ENCODE measurements at places on chromosomes 6 and 20. TPM values are rescaled to one million over a fixed set of nuclear protein-coding genes. Genes with fewer than 3 reads are reported as not detected.

DNA sequence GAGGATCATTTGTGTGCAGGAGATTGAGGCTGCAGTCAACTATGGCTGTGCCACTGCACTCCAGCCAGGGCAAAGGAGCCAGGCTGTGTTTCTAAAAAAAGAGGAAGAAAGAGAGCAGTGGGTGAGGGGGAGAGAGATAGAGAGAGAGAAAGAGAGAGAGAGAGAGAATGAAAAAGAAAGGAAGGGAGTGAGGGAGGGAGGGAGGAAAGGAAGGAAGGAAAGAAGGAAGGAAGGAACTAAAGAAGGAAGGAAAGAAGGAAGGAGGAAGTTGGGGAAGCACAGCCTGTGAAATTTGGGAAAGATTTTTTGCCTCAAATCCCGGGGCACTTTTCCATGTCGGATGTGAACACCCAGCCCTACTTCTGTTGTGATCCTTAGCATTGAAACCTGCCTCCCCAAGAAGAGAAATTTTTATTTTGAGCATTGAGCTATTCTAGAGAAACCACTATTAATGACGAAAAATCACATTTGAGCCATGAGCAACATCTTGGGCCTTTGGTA, 57.8 kb downstream of the FOXA2 start:
- no peak overlapping the region for H3K27ac ChIP-seq
- no peaks in the 10 kb centered on the region for H3K4me1 ChIP-seq
- no peaks in the 10 kb centered on the region for H3K27me3 ChIP-seq

DNA sequence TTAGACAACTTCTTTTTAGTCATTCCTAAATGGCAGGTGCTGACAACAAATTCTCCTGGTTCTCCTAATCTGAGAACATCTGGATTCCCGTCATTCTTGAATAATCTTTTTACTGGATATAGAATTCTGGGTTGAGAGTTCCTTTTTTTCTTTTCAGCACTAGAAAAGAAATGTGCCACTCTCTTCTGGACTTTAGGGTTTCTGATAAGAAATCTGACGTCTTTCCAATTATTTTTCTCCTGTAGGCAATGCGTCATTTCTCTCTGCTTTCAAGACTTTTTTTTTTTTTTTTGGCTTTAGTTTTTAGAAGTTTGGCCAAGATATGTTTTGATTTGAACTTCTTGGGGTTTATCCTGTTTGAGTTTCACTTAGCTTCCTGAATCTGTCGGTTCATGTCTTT, 66.1 kb upstream of the RNF24 start:
- peaks cover 48% of the 10 kb centered on the region for H3K4me1 ChIP-seq
- H3K27me3 ChIP-seq = no peaks in the 10 kb centered on the region
- H3K27ac ChIP-seq = no peak overlapping the region

DNA sequence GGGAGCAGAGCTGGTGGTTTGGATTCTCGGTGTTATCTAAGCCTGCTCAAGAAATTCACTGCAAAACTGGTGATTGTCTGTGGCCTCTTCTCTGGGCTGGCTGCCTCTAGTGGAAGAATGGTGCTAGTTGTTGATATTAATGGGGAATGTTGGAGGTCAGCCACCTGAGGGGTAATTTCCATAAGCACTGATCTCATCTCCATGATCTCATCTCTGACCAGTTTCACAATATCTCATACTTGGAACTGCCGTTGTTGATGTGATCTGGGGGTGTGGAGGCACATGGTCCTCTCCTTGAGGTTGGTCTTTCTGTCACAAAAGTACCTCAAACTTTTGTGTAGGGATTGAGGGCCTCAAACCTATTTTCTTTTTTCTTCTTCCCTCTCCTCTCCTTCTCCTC, 102.6 kb downstream of the CD109 start:
- DNase-seq = no peak
- H3K27ac ChIP-seq = no peak overlapping the region
- no peaks in the 10 kb centered on the region for H3K27me3 ChIP-seq
- H3K4me1 ChIP-seq = no peaks in the 10 kb centered on the region
- no peaks in the 10 kb centered on the region for H3K36me3 ChIP-seq
- no peak overlapping the region for H3K4me3 ChIP-seq

GRCh38 chr6:56172144-56172543, 75.2 kb downstream of the COL21A1 start:
- H3K4me1 ChIP-seq = no peaks in the 10 kb centered on the region
- no peaks in the 10 kb centered on the region for H3K27me3 ChIP-seq

GRCh38 chr6:168418711-168419121, 22.3 kb upstream of the SMOC2 start:
- no peaks in the 10 kb centered on the region for H3K36me3 ChIP-seq
- DNase-seq = no peak
- H3K4me1 ChIP-seq = no peaks in the 10 kb centered on the region

GRCh38 chr20:49568278-49569151, 578 bp upstream of the PTGIS start:
- no peak overlapping the region for H3K27ac ChIP-seq
- no peak for DNase-seq
- H3K36me3 ChIP-seq = no peaks in the 10 kb centered on the region
- H3K4me1 ChIP-seq = no peaks in the 10 kb centered on the region
- peaks cover 34% of the 10 kb centered on the region for H3K27me3 ChIP-seq
- no peak overlapping the region for H3K4me3 ChIP-seq

DNA sequence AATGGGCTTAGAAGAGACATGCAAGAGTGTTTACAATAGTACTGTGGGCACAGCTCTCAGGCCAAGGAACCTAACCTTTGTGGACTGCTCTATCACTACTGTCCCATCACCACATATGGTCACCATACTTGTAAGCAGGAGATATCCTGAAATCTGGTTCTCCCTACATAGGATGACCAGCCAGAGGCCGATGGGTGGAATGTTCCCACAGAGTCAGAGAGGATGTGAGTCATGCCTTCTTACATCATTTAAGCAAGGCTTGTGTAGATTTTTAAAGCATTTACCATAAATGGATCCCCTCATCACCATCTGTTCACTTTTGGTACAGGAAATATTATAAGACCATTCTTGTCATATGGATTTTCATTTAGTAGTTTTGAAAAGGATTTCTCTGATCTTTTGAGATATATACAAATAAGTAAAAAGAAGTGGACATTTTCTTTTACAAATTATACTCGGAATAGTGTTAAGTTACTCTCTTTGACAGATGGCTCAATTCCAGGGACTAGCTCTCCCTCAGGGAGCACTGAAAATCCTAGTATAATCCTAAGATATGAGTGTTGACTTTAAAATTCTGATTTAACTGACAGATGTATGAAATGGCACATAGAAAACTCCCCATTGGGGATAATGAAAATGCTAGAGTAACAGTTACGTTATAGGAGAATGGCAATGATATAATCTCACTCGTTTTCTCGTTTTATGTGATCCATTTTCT, 6.6 kb downstream of the HTR1B start:
- H3K4me3 ChIP-seq = no peak overlapping the region
- no peak for DNase-seq
- H3K27ac ChIP-seq = no peak overlapping the region
- no peaks in the 10 kb centered on the region for H3K27me3 ChIP-seq

DNA sequence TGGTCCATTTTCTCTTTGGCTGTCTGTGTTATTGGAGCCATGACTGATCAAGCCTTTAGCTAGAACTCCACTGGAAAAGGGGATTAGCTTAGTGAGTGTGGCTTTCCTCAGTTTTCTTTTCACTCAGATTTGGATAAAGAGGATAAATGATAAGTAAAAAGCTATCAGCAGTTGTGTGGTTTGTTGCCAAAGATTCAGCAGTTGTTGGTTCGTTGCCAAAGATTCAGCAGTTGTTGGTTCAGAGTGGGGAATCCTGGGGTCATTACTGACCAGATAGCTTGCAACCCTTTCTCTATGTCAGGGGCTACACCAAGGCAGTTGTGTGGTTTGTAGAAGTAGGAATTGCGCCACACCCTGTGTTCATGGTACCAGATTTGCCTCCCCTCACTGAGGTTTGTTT, 107.7 kb upstream of the SCP2D1 start:
- no peak overlapping the region for H3K27ac ChIP-seq
- no peaks in the 10 kb centered on the region for H3K36me3 ChIP-seq
- DNase-seq = no peak

DNA sequence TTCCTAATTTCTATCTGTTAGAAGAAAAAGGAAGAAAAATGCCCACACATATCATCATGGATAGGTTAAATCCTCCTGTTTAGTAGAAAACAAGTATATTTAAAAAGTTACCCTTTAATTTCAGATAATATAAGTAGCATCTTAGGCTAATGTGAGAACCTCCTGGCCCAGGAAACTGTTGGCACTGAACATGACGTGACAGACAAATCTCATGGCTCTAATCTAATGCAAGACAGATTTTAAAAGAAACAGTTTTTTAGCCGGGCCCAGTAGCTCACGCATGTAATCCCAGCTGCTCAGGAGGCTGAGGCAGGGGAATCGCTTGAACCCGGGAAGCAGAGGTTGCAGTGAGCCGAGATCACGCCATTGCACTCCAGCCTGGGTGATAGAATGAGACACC, 22.9 kb downstream of the CYP39A1 start:
- DNase-seq = no peak
- no peak overlapping the region for H3K27ac ChIP-seq
- no peaks in the 10 kb centered on the region for H3K27me3 ChIP-seq
- peaks cover 3% of the 10 kb centered on the region for H3K4me1 ChIP-seq
- H3K36me3 ChIP-seq = no peaks in the 10 kb centered on the region

DNA sequence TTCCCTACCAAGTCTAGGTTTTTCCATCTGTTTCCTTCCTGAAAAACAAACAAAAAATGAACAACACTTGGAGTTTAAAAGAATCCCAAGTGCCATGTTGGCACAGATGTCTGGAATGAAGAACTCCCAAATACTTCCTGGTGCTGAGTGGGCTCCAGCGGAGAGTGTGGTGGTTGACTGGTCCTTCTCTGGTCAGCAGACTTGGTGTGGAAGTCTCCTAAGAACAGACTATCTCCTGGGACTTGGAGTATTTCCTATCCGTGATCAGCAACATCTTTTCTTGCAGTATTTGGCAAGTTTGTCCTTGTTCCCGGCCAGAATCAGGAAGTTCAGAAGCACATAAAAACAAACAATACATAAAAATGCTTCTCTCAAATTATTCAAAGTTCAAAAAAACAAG, 154.1 kb downstream of the MTFR2 start:
- H3K4me3 ChIP-seq = no peak overlapping the region
- no peak overlapping the region for H3K27ac ChIP-seq
- H3K36me3 ChIP-seq = no peaks in the 10 kb centered on the region
- no peaks in the 10 kb centered on the region for H3K27me3 ChIP-seq
- DNase-seq = no peak

DNA sequence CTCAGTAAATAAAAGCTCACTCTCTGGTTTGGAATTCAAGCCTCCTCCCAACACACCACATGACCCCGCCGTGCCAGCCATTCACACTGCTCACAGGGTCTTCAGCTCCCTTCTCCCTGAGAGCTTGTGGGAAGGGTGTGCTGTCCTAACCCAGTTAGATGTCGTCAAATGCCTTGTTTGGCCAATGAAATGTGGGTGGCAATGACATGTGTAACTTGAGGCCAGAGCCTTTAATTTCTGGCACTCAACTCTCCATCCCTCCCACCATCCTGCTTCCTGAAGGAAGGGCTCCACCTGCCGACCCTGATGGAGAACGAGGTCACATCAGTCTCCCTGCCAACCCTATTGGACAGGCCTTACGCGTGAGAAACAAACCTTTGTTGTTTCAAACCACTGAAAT, 224.5 kb upstream of the AGPAT4 start:
- H3K4me1 ChIP-seq = no peaks in the 10 kb centered on the region
- no peak for DNase-seq
- no peak overlapping the region for H3K4me3 ChIP-seq
- H3K36me3 ChIP-seq = no peaks in the 10 kb centered on the region

- H3K4me1 ChIP-seq = peaks cover 10% of the 10 kb centered on the region
- DNase-seq = no peak
- H3K4me3 ChIP-seq = no peak overlapping the region
- H3K36me3 ChIP-seq = peaks cover 82% of the 10 kb centered on the region
- no peak overlapping the region for H3K27ac ChIP-seq
These were observed 44.8 kb upstream of the EMILIN3 start for GRCh38 chr20:41411391-41411847.

DNA sequence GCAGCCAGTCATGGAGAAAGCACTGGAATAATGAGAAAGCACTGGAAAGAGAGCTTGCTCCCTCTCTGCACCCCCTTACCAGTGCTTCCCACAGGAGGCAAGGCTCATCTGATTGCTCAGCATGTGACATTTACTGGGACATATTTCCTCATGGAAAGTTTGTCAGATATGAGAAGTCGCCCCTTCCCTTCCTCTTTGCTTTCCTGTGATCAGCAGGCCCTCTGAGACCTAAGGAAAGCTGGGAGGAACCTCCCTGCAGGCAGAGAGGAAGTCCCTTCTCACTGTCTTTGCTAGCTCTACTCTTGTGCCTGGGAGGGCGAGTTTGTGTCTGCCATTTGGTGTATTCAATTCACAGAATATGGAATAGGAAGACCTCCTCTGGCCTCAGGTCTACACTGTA, 283.8 kb downstream of the ALDH8A1 start:
- H3K4me3 ChIP-seq = no peak overlapping the region
- no peak for DNase-seq
- H3K36me3 ChIP-seq = no peaks in the 10 kb centered on the region
- H3K4me1 ChIP-seq = no peaks in the 10 kb centered on the region

DNA sequence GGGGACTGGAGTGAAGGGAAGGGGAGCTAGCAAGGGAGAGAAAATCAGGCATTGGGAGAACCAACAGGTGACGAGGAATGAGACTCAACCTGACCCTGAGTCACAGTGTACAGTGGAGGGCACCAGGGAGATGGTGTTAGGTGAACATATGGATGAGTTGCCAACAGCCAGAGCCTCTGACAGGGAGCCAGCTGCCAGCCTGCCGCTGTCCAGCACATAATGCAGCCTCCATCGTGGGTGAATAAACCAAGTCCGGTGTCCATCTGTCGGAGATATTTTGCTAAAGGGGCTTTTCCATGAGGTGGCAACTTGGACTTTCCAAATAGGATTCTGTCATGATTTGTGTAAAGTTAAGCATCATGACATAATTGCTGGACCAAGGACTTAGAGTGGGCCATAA, 88.1 kb downstream of the CDH4 start:
- no peaks in the 10 kb centered on the region for H3K36me3 ChIP-seq
- H3K27ac ChIP-seq = no peak overlapping the region
- H3K4me3 ChIP-seq = no peak overlapping the region
- H3K27me3 ChIP-seq = no peaks in the 10 kb centered on the region
- no peaks in the 10 kb centered on the region for H3K4me1 ChIP-seq
- no peak for DNase-seq

DNA sequence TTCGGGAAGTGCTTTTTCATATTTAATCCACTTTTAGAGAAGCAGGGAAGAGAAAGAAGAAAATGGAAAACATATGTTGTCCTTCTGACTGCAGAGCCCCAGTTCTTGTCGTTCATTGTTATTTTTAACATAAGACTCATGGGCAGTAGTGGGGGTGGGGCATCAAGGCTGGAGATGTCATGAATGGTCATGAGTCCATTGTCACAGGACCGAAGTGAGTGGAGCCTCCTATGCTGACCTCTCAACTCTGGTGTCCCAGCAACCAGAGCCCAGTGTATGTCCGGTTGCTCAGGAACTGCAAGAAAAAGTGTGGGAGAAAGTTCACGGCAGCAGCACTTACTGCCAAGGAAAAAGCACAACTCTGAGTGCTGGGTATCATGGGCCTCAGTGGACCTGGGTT, 108.6 kb downstream of the BANF2 start:
- no peaks in the 10 kb centered on the region for H3K36me3 ChIP-seq
- no peak for DNase-seq
- no peaks in the 10 kb centered on the region for H3K27me3 ChIP-seq
- no peak overlapping the region for H3K27ac ChIP-seq
- H3K4me3 ChIP-seq = no peak overlapping the region
- H3K4me1 ChIP-seq = no peaks in the 10 kb centered on the region

The TMEM151B gene
- polyA plus RNA-seq = not detected

The SLC16A10 gene
- 7.7 TPM for polyA plus RNA-seq

The POM121L2 gene
- not detected for polyA plus RNA-seq

The GOPC gene
- polyA plus RNA-seq = 14.6 TPM

The OR2B6 gene
- not detected for polyA plus RNA-seq

The ARFGEF3 gene
- not detected for polyA plus RNA-seq

The HCRTR2 gene
- polyA plus RNA-seq = not detected

The CCN6 gene
- polyA plus RNA-seq = not detected

The ASIP gene
- polyA plus RNA-seq = not detected

Measured in CD4-positive, alpha-beta memory T cell (primary cell).